ENCODE measurements at places on chromosomes 12 and 14.

GRCh38 chr14:84404246-84404645 is 1125.7 kb upstream of the FLRT2 start:
- no peak for DNase-seq

GRCh38 chr12:27561535-27562350 is 37.7 kb downstream of the PPFIBP1 start:
- DNase-seq: no peak

GRCh38 chr12:61095111-61095510 is 1165.1 kb upstream of the USP15 start:
- DNase-seq: no peak

DNA sequence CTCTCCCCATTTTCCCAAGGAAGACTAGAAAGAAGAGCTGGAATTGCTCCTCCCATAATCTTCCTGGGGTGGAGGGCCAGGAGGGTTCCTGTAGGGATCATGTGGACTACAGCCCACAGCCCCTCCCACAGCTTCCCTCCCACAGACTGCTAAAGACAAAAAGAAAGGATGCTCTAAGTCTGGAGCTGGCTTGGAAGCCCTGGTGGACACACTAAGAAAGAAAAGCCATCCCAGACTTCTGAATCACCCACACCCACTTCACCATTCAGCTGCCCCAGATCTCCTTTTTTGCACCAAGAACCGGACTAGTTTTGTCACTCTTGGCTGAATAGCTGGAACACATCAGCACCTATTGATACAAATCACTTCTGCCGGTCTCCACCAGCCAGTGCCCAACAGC is 56.8 kb upstream of the PLXNC1 start:
- DNase-seq: no peak

- DNase-seq: no peak
Measured at GRCh38 chr12:65561798-65562382, 262.4 kb upstream of the HMGA2 start.

GRCh38 chr12:124419292-124420040 is 124.6 kb downstream of the RFLNA start:
- DNase-seq: no peak

DNA sequence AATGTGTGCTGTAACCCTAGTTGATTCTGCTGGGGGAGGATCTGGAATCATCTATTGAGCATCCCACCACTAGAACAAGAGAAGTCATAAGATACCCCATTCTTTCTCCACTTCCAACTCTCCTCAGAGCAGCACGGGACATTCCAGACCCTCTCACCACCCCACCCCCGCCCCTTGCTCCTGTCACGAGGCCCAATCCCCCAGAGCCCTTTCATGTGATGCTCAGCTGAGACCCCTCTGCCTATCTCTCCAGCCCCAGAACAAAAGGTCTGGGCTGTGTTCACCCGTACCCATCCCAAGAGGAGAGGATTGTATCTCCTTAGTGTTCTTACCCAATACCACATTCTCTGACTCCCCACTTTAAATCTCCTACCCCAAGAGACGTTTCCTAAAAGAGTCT is 602 bp downstream of the PMEL start:
- no peak for DNase-seq

DNA sequence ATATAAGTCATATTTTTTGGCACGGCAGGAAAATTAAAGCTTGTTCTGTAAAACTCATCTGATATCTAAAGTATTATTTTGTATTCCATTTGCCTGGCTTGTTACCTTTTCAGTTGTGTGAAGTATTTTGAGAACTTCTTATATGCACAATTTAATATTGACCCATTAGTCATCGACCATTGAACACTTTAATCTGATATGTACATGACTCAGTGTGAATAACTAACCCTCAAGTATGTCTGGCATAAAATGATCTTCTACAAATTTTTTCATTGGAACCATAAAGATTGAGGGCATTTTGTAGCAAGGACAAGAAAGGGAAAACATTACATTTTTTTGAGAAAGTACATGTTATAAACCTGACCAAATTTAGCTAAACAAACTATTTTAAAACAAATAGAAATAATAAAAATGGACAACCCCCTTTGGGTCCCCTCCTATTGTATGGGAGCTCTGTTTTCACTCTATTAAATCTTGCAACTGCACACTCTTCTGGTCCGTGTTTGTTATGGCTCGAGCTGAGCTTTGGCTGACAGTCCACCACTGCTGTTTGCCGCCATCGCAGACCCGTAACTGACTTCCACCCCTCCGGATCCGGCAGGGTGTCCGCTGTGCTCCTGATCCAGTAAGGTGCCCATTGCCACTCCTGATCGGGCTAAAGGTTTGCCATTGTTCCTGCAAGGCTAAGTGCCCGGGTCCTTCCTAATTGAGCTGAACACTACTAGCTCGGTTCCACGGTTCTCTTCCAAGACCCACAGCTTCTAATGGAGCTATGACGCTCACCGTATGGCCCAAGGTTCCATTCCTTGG is 118.8 kb downstream of the SLC6A15 start:
- DNase-seq: no peak

DNA sequence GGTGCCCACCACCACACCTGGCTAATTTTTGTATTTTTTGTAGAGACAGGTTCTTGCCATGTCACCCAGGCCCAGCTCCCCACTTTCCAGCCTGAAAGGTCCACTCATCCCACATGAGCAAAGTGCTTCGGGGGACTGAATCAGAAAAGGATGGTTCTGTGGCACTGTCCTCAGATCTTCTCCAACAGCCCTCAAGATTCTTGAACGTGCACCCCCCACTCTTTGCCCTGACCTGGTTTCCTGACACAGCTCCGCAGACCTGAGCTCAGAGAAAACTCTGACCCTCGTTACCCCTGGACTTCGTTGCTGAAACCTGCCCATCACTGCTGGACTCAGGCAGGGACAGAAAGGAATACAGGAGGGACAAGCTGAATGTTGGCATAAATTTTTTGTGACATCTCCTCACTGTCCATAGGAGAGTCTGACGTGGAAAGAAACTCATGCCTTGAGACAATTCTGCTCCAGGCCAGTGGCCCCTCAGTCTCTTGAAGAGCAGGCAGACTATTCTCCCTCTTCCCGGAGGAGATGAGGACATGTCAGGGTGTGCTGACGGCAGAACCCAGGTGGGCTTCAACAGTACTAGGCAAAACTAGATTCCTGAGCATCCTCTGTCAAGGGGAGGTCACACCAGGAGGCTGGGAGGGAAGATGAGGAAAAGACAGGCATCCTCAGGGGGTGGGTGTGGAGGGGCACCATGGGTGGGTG is 149.3 kb downstream of the DPF3 start:
- no peak for DNase-seq

GRCh38 chr12:71551529-71551928 is 111.9 kb downstream of the LGR5 start:
- no peak for DNase-seq

- no peak for DNase-seq
Measured at GRCh38 chr12:29492891-29493290, 4.6 kb downstream of the OVCH1 start.

DNA sequence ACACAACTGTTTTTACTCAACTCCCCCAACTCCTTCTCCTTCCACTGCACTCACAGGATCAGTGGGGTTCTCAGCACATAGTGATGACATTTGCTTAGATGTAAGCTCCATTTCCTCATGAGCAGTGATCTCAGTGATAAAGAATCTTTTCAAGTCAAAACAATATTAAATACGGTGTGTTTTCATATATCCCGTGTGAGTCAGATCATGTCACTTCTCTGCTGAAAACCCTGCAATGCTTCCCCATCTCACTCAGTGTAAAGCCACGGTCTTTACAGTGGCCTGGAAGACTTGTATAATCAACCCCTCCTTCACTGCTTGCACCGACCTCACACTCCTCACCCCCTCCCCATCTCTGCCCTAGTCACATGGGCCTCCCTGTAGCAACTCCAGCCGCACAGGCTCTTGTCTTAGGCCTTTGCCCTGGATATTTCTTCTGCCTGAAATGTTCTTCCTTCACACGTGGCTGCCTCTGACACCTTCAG is 149.7 kb upstream of the ARHGAP5 start:
- no peak for DNase-seq

GRCh38 chr12:104197264-104197663 is 18.3 kb upstream of the TXNRD1 start:
- DNase-seq: no peak

GRCh38 chr12:115619061-115619460 is 658.4 kb downstream of the MED13L start:
- no peak for DNase-seq

- DNase-seq: no peak
Measured at GRCh38 chr12:124786061-124786964, 77.4 kb downstream of the SCARB1 start.

DNA sequence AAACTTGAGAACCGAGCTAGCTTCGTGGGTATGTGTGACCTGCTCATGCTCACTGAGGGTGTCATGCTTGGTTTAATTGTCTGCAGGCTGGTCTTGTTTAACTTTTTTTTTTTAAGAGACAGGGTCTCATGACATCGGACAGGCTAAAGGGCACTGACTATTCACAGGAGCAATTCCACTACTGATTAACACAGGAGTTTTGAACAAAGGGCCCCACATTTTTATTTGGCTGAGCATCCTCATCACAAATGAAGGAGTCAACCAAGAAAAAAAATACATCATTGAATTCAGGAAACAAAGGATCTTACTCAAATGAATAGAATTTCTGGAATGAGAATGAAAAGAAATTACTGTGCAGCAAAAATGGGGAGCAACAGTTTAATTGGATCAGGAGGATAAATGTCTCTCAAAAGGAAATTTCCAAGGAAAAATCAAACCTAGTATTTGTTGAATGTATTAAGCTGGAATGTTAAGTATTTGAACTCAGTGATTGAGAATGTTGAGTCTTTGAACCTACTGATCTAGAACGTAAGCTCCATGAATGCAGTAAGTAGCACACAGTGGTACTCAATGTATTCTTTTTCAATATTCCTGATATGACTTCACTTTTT is 20.8 kb upstream of the PYROXD1 start:
- no peak for DNase-seq

GRCh38 chr12:115400011-115400410 is 716.0 kb upstream of the TBX3 start:
- no peak for DNase-seq

DNA sequence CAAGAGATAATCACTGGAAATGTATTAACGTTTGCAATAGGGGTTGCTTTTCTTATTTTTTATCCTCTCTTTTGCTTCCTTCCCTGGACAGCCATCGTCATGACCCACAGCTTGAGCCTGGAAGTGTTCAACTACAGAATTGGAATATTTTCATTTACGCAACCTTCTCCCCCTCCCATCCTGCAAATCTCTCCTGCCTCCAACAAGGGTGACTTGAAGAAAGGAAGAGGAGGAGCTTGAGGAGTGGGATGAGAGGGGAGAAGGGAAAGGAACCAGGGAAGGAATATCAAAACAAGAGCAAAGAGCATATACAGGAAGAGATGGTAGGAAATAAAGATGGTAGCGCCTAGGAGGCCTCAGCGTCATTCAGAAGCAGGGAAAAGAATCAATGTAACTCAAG is 1.6 kb upstream of the MANSC4 start:
- DNase-seq: no peak

GRCh38 chr14:38931969-38932652 is 170.9 kb downstream of the SEC23A start:
- no peak for DNase-seq

GRCh38 chr12:71216725-71217579 is 59.2 kb upstream of the TSPAN8 start:
- DNase-seq: no peak

DNA sequence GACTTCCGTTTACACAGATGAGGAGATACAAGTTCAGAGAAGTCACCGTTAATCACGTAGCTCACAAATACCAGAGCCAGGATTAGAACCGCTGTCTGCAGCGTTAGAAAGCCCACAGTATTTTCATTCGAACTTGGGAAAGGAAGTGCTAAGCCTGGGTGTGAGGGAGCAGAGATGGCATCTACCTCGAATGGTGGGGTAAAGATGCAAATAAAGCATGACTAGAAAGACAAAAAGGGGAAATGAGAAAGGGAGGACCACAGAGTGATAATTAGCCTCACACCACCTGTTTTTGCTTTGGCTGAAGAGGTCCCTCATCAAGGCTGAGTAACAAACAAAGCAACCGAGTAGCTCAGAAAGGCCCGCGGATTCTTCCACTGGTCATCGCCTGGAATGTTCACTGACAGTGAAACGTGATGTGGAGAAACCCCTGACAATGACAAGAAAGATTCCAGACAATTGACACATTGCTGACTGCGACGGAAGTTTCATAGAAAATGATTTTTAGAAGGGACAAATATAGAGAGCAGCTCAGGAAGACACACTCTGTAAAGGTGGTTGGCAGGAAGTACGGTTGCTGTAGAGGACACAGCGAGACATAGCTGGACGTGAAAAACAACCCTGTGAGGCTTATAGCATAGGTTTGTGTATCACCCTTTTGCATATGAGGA is 31.5 kb upstream of the BHLHE41 start:
- no peak for DNase-seq

DNA sequence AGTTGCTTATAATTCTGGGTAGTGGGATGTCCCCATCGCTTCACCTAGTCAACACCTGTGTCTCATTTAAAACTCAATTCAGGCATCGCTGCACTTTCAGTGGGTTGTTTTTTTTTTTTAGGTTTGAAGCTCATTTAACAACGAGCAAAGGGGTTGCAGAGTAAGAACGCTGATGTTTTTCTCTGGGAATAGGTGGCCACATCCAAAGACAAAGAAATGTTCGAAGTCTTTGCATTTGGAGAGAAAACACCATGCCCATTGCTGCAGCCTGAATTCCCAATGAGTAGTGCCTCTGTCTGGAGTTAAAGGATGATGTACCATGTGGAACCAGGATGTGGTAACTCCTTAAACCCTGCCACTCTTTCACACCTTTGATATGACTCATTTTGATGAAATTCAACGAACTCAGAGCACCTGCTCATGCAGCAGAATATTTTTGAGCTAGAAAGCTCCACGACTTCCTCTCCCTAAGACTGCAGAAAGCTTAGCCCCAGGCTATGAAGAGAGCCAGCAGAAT is 35.1 kb upstream of the BATF start:
- DNase-seq: no peak

- DNase-seq: no peak
Measured at GRCh38 chr12:100953677-100954076, 159.1 kb downstream of the ANO4 start.

DNA sequence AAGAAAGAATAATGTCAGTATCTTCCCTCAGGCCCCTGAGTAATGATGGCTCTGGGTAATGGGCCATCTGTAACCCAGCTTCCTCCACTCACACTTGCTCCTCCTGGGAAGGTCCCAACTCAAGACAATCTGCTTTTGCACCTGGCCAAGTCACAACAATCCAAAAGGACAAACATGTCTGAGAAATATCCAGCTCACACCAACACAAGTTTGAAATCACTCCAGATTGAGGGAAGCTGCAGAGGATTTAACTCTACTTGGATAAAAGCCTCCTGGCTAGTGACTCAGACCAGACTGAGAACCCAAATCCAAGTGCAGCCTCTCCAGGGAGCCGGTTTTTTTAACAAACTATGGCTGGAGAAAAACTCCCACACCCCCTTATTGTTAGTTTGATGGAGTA is 34.2 kb downstream of the RTRAF start:
- DNase-seq: no peak

DNA sequence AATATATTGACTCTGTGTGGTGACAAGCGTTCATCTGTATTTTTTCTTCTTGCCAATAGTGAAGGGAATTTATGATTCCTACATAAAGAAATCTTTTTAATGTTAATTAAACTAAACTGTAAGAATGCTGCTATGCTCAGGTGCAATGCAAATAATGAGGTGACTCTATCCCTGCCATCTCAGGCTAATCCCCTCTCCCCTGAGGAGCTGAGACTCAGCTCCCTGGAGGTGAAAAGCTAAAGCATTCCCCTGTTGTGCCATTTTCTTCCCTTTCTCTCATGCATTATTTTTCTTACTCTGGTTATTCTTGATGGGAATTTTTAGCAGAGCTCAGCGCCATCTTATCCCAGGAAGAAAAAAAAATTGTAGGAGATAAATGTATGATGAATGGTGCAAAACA is 113.9 kb upstream of the FGD4 start:
- no peak for DNase-seq

GRCh38 chr12:6925540-6926279 is 2.0 kb upstream of the ATN1 start:
- DNase-seq: no peak

Measured in T-helper 22 cell (primary cell).